Activated CD4-positive, alpha-beta T cell treated with anti-CD3 and anti-CD28 coated beads for 1 hour (primary cell): ENCODE measurements at places on chromosomes 3 and 15.

GRCh38 chr3:123113889-123114450, 47.1 kb downstream of the PDIA5 start:
- DNase-seq: no peak

DNA sequence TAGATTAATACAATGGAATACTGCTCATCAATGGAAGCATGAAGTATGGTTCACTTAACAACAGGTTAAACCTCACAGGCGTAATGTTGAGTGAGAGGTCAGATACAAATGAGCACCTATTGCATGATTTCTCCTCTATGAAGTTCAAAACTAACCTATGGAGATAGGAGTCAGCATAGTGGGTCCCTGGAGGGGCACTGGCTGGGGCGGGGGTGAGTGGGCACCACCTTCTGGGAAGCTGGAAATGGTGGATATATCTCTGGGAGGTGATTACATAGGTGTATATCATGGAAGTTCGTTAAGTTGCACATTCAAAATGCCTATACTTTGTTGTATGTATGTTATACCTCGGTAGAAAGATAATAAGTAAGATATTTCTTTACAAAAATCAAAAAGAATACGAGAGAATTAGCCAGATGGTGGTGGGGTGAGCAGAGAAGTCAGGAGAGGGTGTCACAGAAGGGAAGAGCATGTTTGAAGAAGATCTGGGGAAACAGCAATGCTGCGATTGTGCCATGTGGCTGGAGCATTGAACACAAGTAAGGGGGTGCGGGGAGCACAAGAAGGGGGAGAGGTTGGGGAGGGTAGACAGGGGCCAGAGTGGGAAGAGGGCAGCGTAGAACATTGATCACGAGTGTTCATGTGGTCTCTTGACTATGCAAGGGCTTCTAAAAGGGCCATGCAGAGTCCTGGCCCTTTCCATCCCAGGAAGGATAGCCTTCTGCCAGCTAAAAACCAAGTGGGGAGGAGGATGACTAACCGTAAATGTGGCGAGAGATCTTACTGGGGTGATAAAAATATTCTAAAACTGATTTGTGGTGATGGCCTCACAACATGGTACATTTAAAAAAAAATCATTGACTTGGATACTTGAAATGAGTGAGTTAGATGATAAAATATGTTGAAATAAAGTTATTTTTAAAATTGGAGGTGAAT, 30.2 kb downstream of the ITGA11 start:
- DNase-seq: no peak

DNA sequence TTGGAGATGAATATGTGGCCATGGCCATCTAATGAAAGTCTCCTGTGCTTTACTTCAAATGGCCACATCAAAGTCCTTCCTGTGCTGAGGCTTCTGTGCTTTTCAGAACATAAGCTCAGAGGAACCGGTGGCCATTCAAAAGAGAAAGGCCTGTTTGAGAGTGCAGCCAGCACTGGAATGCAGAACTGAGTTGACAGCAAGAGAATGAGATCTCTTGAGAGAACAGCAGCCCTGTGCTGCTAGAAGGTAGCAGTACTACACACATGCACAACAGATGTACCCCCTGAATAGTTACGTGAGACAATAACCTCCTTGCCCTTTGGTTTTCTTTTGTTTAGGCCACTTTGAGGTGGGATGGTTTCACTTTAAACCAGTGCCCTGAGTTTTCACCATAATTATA, 292.5 kb downstream of the PTPRG start:
- DNase-seq: no peak

GRCh38 chr15:40481341-40482074, 10.7 kb downstream of the CHST14 start:
- no peak for DNase-seq

DNA sequence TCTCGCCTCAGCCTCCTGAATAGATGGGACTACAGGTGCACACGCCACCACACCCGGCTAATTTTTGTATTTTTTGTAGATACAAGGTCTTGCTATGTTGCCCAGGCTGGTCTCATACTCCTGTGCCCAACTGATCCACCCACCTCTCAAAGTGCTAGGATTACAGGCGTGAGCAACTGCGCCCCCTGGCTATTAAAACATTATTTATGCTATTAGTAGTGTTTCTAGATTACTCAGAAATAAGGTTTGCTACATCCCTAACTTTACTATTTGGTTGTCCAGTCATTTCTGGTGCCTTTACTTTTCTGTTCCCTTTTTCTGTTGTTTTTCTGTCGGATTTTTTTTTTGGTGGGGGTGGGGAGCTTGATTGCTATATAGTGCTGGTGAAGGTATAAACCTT, 393.6 kb upstream of the TPM1 start:
- DNase-seq: no peak

- DNase-seq: no peak
Observed at GRCh38 chr3:23566499-23566898, 239.3 kb upstream of the UBE2E1 start.

DNA sequence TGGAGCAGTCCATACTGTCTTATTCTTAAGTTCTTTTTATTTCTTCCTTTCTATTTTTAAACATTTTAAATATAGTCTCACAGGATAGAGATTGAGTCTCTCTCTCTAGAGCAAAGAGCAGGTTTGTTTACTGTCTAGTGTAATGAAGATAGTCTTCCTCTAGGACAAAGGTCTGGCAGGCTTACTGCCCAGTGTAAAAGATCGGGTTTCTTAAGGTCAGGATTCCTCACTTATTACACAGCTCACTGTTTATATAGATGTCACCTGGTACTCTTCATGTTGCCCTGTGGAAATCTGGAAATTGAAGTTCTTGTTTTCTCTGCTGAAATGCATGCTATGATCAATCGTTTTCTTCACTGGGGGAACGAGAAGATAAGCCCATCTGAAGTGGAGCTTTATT, 76.0 kb downstream of the ZBBX start:
- no peak for DNase-seq

GRCh38 chr3:111858642-111859041, 423 bp upstream of the PHLDB2 start:
- no peak for DNase-seq

DNA sequence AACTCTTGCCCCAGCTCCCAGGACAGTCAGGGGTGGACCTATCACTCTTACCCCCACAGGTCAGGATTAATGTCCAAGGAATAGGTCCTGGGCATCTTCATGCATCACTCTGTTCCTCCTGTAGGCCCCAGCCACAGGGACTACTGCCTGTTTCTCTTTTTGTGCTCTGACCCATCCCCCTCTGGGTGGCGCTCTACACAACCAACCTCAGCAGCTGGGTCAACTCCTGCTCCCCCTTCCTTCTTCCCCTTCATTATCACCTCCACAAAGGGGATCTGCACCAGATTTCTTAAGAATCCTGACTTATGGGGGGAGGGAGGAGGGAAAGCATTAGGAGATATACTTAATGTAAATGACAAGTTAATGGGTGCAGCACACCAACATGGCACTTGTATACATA, 12.2 kb upstream of the TRANK1 start:
- DNase-seq: no peak

DNA sequence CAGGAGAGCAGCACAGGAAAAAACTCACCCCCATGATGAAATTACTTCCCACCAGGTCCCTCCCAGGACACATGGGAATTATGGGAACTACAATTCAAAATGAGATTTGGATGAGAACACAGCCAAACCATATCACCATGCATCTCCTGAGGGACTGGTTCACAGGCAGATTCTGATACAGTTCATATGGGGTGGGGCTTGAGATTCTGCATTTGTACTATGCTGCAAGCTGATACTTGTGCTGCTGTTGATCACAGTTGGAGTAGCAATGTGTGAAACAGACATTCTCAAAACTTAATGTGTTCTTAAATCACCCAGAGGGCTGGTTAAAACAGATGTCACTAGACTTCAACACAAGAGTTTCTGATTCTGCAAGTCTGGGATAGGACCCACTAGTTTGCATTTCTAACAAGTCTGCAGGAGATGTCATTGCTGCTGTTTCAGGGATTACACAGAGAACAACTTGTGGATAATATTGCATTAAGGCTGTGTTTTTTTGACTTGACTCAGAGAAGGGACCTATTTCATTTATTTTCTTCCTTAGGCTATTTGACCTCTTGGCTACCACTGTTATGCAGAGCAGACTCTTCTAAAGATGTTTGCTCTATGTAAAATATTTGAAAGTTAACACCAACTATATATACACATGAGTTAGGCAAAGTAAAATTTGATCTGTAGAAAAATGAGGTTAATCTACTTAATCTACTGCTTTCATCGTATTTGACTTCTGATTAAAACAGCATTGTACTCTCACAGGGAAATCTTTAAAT, 194.2 kb upstream of the CNTN3 start:
- no peak for DNase-seq

- DNase-seq: no peak
Observed at GRCh38 chr3:178504128-178504527, 32.1 kb upstream of the KCNMB2 start.

DNA sequence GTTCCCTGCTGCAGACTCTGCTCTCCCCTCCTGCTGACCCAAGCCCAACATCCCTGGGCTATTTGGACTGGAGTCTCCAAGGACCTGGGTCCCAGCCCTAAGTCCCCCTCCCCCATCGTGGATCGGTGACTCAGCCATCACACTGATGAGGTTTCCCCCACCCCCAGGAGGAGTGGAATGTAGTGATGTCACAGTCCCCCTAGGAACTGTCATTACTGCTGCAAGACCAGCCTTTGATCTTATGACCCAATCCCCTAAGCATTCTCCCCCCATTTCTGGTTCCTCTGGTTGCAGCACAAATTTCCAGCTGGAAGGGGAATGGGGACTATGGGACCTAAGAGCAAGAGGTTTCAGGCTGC, 63.4 kb upstream of the CSPG4 start:
- no peak for DNase-seq

DNA sequence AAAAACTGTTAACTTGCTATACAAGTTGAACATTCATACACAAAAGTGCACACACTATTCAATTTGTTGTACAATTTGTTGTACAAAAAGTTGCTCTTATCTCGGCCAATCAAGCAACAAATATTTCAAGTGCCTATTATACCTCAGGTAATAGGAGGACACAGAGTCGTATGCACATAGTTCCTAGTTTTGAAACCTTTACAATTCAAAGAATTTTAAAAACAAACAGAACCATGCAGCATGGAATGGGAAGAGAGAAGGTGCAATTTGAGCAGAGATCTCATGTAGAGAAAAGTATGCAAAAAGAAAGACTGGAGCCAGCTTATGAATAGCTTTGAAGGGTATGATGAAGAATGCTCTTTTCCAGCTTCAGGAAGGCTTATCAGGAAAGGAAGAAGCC, 46.5 kb upstream of the ARPP19 start:
- DNase-seq: no peak

DNA sequence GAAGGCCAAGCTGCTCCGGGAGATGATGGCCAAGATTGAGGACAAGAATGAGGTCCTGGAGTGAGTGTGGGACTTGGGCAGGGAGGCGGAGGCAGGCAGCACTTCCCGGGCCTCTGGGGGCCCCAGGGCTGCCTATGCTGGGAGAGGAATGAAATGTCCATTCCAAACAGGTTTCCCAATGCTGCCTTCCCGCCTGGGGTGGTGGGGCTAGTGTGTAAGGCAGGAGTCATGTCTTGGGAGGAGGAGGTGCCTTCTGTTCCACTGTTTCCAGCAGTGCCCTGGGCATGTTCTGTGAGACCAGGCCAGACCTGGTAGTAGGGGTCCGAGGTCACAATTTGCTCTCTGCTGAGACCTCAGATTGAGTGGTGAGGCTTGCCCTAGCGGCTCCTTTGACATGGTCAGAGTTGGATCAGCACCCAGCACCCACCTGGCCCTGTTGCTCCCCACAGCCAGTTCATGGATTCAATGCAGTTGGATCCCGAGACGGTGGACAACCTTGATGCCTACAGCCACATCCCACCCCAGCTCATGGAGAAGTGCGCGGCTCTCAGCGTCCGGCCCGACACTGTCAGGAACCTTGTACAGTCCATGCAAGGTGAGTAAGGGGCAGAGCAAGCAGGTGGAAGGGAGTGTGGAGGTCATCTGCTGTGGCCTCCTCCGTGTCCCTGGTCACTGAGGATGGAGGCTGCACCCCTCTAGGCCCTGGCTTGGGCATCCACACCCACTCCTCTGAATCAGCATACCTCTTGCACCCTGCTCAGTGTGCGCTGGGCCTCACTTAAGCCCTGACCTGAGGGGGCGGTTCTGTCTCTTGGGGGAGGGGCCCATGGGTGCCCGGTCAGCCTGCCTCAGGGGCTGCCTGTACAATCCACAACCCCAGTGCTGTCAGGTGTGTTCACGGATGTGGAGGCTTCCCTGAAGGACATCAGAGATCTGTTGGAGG, 27.3 kb downstream of the PTPN23 start:
- DNase-seq: no peak

GRCh38 chr3:38563070-38563885, 67.1 kb downstream of the EXOG start:
- no peak for DNase-seq

- no peak for DNase-seq
Observed at GRCh38 chr15:82966671-82967071, 14.2 kb upstream of the HOMER2 start.

DNA sequence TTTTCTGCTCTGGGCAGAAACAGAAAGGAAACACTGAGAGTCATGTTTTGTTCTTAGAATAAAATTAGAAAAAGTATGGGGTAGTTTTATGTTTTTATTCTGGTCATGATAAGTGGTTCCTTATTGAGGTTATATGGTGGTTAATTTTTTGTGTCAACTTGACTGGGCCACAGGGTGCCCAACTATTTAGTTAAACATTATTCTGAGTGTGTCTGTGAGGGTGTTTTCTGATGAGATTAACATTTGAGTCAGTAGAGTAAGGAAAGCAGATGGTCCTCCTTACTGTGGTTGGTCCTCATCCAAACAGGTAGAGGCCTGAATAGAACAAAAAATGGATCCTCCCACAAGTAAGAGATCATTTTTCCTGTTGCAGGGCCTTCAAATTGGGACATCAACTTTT, 98.9 kb downstream of the C3orf38 start:
- DNase-seq: no peak

DNA sequence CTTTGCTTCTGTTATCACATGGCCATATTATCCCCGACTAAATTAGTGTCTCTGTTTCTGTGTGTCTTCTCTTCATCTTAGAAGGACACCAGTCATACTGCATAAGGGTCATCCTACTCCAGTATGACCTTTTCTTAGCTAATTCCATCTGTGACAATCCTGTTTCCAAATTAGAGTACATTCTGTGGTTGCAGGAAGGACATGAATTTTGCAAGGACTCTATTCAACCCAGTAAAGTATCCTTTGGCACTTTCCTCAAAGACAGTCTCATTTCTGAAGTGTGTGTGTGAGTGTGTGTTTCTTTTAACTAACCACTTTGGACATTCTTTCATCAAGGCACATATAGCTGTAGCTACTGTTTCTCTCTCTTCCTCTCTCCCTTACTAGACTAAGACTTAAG, 15.2 kb upstream of the MME start:
- DNase-seq: no peak

GRCh38 chr3:37145611-37146010, 28.8 kb downstream of the LRRFIP2 start:
- no peak for DNase-seq

DNA sequence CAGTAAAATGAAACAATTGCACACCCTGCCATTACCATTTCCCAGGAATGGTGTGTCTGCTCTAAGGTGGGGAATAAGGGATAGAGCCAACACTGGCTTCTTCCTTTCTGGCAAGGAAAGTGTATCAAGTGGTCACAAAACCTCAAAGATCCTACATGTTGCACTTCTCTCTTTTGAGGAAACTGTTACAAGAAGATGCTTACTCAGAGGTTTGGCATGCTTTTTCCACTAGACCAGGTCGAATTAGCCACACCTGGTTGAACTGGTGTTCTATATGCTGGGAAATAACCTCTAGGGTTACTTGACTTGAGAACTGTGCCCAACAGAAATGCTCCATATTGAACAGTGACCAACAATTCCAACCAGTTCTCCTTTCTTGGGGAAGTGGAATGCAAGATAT, 102.9 kb downstream of the LRRN1 start:
- DNase-seq: no peak
